ENCODE measurements at places on chromosomes 13 and 19. TPM values are rescaled to one million over a fixed set of nuclear protein-coding genes. Genes with fewer than 3 reads are reported as not detected.

The CEACAM7 gene
- not detected for total RNA-seq

The OLFM2 gene
- total RNA-seq, result 11.3 TPM

The NLRP11 gene
- not detected for total RNA-seq

The SHISA7 gene
- total RNA-seq, result not detected

The C19orf53 gene
- 91.3 TPM for total RNA-seq

The KLK10 gene
- total RNA-seq, result not detected

The UBE2L5 gene
- total RNA-seq, result 0.17 TPM

The IFNL1 gene
- not detected for total RNA-seq

The ZNF71 gene
- 6.4 TPM for total RNA-seq

The SYCN gene
- total RNA-seq, result not detected

The KIR2DL3 gene
- not detected for total RNA-seq

The ZNRF4 gene
- not detected for total RNA-seq

The APLP1 gene
- 0.42 TPM for total RNA-seq

The WDR62 gene
- 37.1 TPM for total RNA-seq

The FGF22 gene
- not detected for total RNA-seq

The ZNF554 gene
- 4.1 TPM for total RNA-seq

The ELSPBP1 gene
- not detected for total RNA-seq

The NTN5 gene
- total RNA-seq, result 1.4 TPM

The ZNF829 gene
- total RNA-seq, result 7.3 TPM

The SIGLEC5 gene
- not detected for total RNA-seq

The PCDH20 gene
- not detected for total RNA-seq

The HPN gene
- not detected for total RNA-seq

The SIGLEC11 gene
- not detected for total RNA-seq

The PLVAP gene
- not detected for total RNA-seq

The ZNF418 gene
- 7.9 TPM for total RNA-seq

The TEX101 gene
- not detected for total RNA-seq

The CGB8 gene
- not detected for total RNA-seq

The TNFAIP8L1 gene
- total RNA-seq, result 21.9 TPM

The WDR88 gene
- 0.27 TPM for total RNA-seq

The TEX30 gene
- 32.9 TPM for total RNA-seq

The ZSCAN4 gene
- not detected for total RNA-seq

The LHFPL6 gene
- total RNA-seq, result 0.12 TPM

The HIF3A gene
- not detected for total RNA-seq

The UHRF1 gene
- total RNA-seq, result 130 TPM

The ANGPTL4 gene
- not detected for total RNA-seq

The SLITRK5 gene
- not detected for total RNA-seq

The ZNF667 gene
- total RNA-seq, result 1.0 TPM

The TBXA2R gene
- 1.00 TPM for total RNA-seq

The KCNC3 gene
- 3.4 TPM for total RNA-seq

The ZNF583 gene
- total RNA-seq, result 5.8 TPM

The WDR83 gene
- total RNA-seq, result 19.6 TPM

The CD209 gene
- not detected for total RNA-seq

The LRRC63 gene
- 1.5 TPM for total RNA-seq

The C13orf46 gene
- 9.8 TPM for total RNA-seq

The RXFP2 gene
- not detected for total RNA-seq

The ZNF600 gene
- 17.5 TPM for total RNA-seq

The SLC7A10 gene
- total RNA-seq, result not detected

The EBI3 gene
- total RNA-seq, result 0.27 TPM

The APOE gene
- total RNA-seq, result 0.45 TPM

The GAPDHS gene
- not detected for total RNA-seq

The PLEKHA4 gene
- 3.8 TPM for total RNA-seq

The IL11 gene
- 0.27 TPM for total RNA-seq

The C19orf33 gene
- total RNA-seq, result not detected

The ATP4B gene
- not detected for total RNA-seq

Data from activated CD4-positive, alpha-beta T cell treated with anti-CD3 and anti-CD28 coated beads, Interleukin-2, amount 10 ng/mL, durations not matched to agents 7 days and 5 days (primary cell).